Activated naive CD4-positive, alpha-beta T cell (primary cell): ENCODE measurements at places on chromosomes 12 and 14.

DNA sequence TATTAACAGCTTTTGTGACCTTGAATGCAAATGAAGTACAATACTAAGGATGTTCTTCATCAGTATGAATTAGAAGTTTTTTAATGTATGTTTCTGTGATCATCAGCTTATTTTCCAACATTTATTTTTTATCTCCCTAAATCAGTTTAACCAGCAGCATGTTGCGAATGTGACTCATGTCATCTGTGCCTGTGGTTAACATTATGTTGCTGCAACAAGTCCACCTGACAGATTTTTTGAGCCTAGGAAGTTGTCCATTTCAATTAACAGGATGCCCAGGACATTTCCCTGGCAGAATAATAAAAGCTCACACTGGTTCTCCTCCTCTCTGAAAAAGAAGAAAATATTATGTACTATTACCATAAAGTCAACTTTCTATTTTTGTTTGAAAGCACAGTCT, 155.5 kb downstream of the SYT1 start:
- no peak for DNase-seq

DNA sequence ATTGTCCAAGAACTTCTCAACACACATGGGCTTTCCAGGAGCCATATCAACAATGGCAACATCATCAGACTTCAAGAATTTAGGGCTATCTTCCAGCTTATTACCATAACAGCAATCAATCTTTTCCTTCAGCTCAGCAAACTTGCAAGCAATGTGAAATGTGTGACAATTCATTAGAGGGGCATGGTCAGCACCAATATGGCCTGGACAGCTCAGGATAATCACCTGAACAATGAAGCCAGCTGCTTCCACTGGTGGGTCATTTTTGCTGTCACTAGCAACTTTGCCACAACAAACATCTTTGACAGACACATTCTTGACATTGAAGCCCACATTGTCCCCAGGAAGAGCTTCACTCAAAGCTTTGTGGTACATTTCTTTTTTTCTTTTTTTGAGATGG, 5.9 kb upstream of the NEDD1 start:
- no peak for DNase-seq

DNA sequence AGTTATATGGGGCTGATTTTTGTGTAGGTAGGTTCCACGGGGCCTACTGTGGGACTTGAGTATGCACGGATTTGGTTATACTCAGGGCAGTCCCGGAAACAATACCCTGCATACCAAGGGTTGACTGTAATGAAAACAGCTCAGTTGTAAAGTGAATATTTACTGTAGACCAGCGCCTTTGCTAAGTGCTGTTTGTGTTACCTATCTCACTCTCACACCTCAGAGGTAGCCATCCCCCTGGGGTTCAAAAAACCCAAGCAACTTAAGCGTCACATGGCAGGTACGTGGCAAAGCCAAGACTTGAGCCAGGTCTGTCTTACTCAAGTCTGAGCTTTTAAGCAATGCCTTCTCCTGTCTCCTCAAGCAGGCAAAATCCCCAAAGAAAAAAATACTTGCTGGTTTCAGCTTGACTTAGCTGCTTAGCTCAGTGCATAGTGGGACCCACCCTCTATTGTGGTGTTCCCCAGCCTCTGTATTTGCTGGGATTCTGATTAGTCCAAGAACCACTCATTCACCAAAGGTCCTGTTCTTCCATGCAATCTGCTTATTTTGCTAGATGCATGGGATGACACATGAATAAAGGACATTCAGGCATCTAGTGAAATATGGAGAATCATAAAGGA, 34.2 kb upstream of the STRN3 start:
- no peak for DNase-seq

- no peak for DNase-seq
Observed at GRCh38 chr14:89331398-89331797, 85.6 kb downstream of the FOXN3 start.

DNA sequence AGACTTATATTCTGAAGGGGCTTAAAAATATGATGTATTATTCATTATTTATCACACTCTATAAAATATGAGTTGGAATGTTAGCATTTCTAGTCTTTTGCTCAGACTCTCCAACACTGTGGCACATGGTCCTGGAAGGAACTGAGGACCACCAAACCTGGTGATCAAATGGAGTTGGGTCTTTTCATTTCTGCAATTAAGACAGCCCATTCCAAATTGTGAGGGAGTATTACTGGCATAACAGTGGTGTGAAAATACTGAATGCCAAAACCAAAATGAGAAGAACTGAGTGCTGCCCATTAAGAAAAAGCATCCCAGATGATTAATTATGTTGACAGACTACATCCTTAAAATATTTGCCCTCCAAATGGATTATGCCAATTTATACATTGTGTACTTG, 90.8 kb downstream of the NPAS3 start:
- DNase-seq = no peak

- no peak for DNase-seq
Observed at GRCh38 chr14:72742118-72742837, 151.6 kb downstream of the DPF3 start.

DNA sequence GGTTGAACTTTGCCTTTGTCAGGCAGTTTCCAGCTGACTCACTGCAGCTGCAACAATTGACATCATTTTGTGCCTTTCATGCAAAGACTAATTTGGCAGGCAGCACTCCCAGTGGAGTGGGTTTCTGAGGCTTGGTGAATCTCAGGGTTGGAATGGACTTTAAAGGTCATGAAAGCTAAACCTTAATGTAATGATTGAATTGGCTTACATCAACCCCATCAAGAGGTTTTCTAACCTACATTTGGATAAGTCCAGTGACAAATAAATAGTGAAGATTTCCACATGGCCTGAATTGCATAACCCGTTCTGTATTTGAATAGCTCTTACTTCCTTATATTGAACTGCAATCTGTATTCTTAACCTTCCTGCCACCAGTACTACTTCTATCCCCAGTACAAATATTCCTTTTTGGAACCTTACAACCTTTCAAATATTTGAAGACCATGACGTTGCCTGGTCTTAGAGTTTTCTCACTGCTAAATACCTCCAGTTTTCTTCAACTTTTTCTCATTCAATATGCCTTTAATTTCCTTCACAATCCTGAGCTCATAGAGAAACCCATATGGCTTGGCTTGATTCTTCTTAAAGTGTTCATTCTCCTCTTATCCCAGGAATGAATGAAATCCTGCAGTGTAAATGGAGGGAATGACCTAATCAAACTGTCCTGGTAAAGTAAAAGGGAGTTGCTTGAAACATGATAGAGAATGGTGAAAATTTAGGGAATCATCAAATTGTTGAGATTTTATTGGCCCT, 168.1 kb upstream of the NOVA1 start:
- no peak for DNase-seq

DNA sequence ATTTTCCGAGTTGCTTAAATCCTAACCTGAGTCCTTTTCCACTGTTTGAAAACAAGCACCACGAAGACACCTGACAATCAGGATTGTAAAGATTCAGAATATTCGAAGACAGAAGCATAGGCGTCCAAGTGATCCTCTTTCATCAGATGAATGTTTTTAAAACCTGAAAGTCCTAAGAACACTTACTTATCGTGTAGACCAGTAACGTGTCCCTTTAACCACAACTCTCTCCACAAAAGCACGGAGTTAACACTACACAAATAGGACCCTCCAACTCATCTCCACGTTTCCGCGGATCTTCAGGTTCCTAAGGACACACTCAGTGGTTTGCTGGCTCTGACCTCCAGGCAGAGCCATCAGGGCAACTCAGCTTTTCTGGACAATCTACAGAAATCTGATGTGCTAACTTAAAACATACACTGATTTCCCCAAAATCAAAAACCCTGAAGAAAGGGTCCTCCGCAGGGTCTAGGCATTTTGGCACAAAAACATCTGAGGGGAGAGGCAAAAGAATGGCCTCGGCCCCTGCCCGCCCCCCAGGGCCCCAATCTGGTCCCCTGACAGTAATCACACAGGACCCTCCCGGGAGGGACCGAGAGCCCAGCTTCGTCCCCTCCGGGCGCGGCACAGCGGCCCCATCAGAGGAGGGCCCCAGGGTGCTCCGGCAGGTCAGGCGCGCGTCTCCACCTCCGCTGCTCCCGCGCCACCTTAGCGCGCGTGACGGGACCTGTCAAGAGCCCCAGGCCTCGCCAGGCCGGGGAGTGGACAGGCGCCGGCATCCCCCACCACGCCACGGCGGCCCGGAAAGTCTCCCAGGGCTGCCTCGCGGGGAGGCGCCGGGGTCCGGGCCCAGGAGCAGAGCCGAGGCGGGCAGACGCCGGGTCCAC, 925 bp downstream of the DICER1 start:
- peak; percentile 32 for DNase-seq

- DNase-seq = no peak
Observed at GRCh38 chr14:47365233-47365632, 310.2 kb downstream of the MDGA2 start.

DNA sequence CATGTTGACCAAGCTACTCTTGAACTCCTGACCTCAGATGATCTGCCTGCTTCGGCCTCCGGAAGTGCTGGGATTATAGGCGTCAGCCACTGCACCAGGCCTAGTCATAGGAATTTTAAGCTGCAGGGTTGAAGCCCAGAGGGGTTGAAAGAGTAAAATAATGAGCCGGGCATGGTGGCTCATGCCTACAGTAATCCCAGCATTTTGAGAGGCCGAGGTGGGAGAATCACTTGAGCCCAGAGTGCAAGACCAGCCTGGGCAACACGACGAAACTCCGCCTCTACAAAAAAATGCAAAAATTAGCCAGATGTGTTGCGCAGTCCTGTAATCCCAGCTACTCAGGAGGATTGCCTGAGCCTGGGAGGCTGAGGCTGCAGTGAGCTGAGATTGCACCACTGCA, 69.6 kb downstream of the GALNT8 start:
- DNase-seq = no peak

GRCh38 chr12:125217308-125217707, 152.1 kb downstream of the AACS start:
- no peak for DNase-seq

- DNase-seq = no peak
Observed at GRCh38 chr14:98742001-98742400, 530.0 kb downstream of the BCL11B start.

DNA sequence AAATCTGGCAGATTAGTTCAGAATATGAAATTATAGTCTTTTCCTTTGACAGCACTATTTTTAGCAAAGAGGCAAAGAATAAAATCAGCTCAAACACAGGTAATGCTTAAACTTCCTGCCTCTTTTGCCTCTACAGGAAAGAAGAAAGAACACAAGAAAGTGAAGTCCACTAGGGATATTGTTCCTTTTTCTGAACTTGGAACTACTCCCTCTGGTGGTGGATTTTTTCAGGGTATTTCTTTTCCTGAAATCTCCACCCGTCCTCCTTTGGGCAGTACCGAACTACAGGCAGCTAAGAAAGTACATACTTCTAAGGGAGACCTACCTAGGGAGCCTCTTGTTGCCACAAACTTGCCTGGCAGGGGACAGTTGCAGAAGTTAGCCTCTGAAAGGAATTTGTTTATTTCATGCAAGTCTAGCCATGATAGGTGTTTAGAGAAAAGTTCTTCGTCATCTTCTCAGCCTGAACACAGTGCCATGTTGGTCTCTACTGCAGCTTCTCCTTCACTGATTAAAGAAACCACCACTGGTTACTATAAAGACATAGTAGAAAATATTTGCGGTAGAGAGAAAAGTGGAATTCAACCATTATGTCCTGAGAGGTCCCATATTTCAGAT, 17.4 kb downstream of the TMPO start:
- no peak for DNase-seq

DNA sequence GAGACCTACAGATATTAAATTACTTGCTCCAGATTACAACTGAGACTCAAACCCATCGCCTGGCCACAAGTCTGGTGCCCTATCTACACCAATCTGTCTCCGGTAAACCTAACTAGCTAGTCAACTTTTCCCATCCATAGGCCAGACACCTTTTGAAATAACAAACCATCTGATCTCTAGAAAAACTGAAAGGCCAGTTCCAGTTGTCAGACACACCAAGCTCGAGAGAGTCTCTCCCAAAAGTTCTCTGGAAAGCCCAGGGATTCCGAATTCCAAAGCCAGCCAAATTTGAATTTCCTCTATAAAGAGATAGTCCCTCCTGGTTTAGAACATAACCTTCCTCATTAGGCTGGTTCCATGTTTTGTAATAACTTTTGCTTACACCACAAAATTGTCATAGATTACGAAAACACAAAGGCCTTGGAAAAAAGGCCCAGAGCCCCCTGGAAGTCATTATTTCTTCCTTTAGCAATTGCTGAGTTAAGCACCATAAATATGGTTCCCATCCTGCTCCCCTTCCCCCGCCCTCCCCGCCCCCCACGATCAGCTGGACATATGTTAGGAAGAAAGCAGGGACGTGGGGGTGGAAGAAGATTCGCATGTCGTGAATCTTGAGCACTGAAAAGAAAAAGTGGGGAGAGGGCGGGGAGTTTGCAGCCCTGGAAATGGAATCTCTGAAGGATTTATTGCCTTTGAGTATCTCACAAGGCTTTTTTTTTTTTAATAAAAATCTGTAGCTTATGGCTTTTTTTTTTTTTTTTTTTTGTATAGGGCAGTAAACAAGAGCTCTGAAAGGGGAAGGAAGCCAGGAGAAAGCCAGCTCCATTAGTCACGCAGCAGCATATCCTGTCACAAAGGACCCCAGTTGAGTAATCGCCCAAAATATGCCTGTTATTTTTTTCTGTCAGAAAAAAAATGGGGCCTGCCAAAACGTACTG, 110.4 kb downstream of the ZFP36L1 start:
- no peak for DNase-seq

GRCh38 chr12:49974231-49974675, 1.5 kb downstream of the AQP6 start:
- no peak for DNase-seq

- DNase-seq = no peak
Observed at GRCh38 chr12:119857041-119857591, 20.0 kb downstream of the CIT start.

DNA sequence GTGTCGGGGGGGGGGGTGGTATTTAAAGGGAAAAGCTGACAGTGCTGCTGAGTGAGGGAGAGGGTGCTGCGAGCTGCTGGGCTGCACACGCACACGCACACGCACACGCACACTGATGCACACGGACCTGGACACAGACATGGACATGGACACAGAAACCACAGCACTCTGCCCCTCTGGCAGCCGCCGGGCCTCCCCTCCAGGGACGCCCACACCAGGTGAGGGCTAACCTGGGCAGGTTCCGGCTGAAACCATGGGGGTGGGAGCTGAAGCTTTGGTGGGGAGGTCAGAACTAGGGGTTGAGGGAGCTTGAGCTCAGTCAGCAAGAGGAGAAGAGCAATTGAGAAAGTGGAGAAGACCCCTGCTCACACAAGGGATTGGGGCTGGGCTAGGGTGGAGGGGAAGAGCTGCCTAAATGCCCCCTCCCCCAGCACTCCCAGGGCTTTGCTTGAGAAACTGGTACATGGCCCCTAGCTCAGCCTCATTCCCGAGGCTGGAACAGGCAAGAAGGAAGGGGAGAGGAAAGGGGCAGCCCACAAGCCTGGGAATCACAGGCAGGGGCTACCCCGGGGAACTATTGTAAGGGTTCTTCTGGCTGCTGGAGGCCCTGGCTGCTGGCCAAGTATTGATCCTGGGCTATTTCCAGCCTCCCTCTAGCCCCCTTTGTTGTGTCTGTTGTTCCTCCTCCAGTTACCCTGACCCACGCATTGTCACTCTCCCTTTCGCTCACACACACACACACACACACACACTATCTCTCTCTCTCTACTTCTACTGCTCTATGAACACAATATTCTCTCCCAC, at the start of gene REM2:
TSS of gene REM2 (plus strand) at position 50 of the 804 bp plus-strand sequence. CDS start at position 116, 66 bp downstream.
- DNase-seq = no peak
